Activated CD8-positive, alpha-beta memory T cell treated with anti-CD3 and anti-CD28 coated beads for 4 hours (primary cell): ENCODE measurements at places on chromosomes 1 and 21.

DNA sequence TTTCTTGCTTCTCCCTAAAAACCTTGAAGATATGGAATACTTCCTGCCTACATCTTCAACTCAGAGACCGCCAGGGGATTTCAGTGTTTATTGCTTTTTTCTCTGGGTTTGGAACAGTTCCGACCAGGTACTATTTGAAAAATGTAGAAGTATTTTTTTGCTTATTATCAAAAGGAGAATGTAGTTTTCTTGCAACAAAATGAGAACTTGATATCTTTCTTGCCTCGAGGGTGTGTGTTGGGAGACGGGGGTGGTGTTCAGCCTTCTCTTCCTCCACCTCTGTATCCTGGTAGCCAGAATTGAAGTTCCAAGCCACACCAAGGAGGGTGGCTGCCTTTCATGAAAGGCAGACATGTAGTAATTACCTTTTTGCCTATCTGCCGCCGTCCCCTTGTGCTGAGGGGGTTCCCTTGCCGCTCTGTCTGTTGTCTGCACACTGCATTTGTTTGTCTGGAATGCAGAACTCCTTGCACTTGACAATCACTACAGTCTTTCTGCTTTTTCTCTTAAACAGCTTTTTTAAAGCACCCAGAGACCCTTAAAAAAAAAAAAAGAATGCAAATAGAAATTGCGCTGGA is 212.1 kb downstream of the PBX1 start:
- DNase-seq, result no peak

- DNase-seq, result no peak
Measured at GRCh38 chr1:6118415-6118814, 61.7 kb downstream of the CHD5 start.

GRCh38 chr1:228281631-228282328 is 73.9 kb downstream of the OBSCN start:
- DNase-seq, result no peak

- no peak for DNase-seq
Measured at GRCh38 chr1:179831852-179832699, 45.5 kb downstream of the TOR1AIP2 start.

DNA sequence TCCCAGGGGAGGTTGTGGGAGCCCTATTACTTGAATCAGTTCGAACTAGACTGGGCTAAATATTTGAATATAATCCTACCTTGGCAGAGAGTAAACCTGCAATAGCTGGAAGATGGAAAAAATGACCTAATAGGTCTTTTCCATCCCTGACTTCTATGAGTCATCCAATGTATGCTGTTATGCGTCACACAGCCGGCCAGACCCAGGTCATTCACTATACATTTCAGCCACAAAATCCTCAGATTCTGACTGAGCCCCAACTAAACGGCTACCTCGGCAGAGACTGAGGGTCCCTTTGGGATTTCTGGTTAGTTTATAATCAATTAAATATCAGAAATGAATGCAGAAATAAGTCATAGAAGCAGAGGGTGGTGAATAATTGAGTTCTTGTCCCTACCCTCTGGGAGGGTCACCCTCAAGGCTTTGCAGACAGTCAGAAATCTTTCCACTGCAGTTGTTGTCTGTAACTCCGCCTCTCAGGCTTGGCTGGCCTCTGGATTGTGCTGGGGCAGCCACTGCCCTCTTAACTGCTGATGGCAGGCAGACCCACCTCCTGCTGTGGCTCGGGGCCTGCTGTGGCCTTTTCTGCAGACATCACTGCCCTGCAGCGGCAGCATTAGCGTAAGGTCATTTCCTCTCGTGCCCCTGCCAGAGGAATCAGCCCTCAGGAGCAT is 240.5 kb downstream of the TGFB2 start:
- DNase-seq, result no peak

GRCh38 chr1:165876121-165876520 is 48.7 kb downstream of the UCK2 start:
- DNase-seq, result no peak

GRCh38 chr1:87953121-87953520 is 624.4 kb downstream of the LMO4 start:
- no peak for DNase-seq

DNA sequence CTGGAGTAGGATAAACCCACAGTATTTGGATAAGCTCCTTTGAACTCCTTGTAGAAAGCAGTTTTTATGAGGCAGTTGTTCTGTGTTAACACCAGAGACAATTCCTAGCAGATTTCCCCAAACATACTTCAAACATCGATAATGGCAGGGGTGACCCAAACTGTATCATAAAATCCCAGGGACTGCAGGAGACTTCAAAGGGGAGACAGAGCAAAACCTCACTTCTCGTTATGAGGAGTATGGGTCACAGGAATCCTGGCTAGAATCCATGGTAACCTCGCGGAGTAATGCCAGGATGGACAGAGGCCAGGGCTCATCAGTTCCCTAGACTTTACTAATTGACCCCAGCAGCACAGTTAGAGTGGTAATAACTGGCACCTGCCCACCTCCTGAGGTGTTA is 148.0 kb downstream of the DHRS3 start:
- DNase-seq, result no peak

- no peak for DNase-seq
Measured at GRCh38 chr1:182331387-182331786, 60.2 kb downstream of the GLUL start.

- DNase-seq, result no peak
Measured at GRCh38 chr1:230496451-230496850, 70.3 kb upstream of the PGBD5 start.

DNA sequence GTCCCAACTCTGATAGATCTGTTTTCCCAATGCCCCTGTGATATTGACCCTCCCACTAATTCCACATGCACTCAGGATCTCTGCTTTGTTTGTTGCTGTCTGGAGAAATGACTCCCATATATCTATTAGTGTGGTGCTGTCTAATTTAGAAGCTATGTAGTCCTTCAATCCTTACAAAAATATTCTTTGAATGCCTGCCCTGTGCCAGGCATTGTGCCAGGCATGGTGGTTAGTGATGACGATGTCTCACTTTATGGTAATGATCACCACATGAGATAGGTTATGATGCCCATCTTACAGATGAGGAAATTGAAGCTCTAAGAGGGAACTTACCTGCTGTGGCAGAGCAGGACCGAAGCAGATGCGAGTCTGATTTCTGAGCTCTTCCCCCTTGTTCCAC is 12.9 kb downstream of the MYOG start:
- DNase-seq, result no peak

GRCh38 chr1:34685225-34685624 is 69.6 kb upstream of the GJB5 start:
- no peak for DNase-seq

GRCh38 chr1:41647221-41648135 is 163.0 kb upstream of the EDN2 start:
- no peak for DNase-seq

GRCh38 chr1:212586206-212587015 is 22.1 kb upstream of the ATF3 start:
- no peak for DNase-seq

DNA sequence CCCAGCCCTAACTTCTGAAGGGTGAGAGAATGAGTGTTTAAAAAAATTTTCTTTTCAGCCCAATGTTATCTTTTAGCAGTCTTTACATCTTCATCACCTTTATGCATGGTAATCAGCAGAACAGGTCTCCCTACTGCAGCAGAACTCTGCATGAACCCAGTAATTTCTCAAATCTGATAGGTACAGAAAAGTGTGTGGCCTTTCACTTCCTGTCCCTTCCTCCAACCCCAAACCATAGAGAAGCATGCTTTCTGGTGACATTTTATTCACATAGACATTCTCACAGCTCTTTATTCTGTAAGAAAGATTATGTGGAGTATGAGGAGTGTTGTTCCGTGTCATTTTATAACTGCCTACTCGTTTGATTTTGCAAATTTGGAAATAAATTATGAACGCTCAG is 68.6 kb downstream of the RPAP2 start:
- no peak for DNase-seq

DNA sequence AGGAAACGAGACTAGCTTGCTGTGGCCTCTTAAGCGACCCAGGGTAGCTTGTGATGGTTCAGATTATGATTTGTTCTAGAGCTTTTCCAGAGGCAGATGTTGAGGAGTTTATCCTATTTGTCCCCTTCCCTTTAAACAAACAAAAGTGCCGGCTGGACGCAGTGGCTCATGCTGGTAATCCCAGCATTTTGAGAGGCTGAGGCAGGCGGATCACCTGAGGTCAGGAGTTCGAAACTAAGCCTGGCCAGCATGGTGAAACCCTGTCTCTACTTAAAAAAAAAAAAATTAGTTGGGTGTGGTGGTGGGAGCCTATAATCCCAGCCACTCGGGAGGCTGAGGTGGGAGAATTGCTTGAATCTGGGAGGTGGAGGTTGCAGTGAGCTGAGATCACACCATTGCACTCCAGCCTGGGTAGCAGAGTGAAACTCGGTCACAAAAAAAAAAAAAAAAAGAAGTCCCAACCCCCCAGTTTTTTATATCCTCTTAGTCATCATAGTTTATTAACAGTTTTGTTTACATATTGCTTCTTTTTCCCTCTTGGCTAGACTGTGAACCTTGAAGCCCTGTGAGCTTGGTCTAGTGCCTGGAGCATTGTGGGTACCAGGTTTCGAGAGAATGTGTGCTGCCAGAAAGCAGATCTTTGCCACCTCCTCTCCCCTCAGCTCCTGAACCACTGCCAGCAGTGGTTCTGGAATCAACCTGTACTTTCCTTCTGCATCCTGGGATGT is 29.8 kb downstream of the MAPKAPK2 start:
- no peak for DNase-seq
